Activated CD4-positive, alpha-beta memory T cell treated with anti-CD3 and anti-CD28 coated beads, Interleukin-2, amount 10 ng/mL, durations not matched to agents 7 days and 5 days (primary cell): ENCODE measurements at places on chromosomes 2 and 18. TPM values are rescaled to one million over a fixed set of nuclear protein-coding genes. Genes with fewer than 3 reads are reported as not detected.

GRCh38 chr2:69977186-69977585 lies 15.8 kb upstream of the ASPRV1 start:
- no peaks in the 10 kb centered on the region for H3K36me3 ChIP-seq
- no peak for DNase-seq
- H3K27ac ChIP-seq, result no peak overlapping the region

The METTL21A gene
- total RNA-seq, result 13.6 TPM

The DLGAP1 gene
- 1.5 TPM for total RNA-seq

GRCh38 chr2:98570356-98570755 lies 38.0 kb downstream of the COA5 start:
- H3K27me3 ChIP-seq, result no peaks in the 10 kb centered on the region
- no peaks in the 10 kb centered on the region for H3K4me1 ChIP-seq
- no peak overlapping the region for H3K27ac ChIP-seq
- H3K36me3 ChIP-seq, result peaks cover 64% of the 10 kb centered on the region
- no peak overlapping the region for H3K4me3 ChIP-seq

The GALR1 gene
- not detected for total RNA-seq

The CNDP2 gene
- total RNA-seq, result 143 TPM

DNA sequence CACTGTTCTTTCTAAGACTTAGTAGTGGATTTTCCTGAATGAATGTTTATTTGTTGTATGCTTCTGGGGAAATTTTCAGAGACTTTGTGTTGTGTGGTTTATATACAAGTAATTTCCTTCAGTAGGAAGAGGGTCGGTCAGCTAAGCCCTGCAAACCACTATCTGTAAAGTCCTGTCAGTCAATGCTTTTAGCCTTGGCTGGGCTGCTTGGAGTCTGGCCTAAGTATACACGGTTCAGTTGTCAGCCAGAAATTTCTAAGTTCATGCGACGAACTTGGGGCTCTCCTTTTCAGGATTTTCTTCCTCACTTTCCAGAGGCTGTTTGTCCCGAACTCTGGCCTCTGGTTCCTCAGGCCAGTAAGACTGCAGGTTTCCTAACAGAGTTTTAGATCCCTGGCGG lies 21.3 kb downstream of the C2orf49 start:
- H3K27me3 ChIP-seq, result no peaks in the 10 kb centered on the region
- peaks cover 46% of the 10 kb centered on the region for H3K36me3 ChIP-seq
- peaks cover 17% of the 10 kb centered on the region for H3K4me1 ChIP-seq
- no peak overlapping the region for H3K27ac ChIP-seq

The HK2 gene
- total RNA-seq, result 37.8 TPM

DNA sequence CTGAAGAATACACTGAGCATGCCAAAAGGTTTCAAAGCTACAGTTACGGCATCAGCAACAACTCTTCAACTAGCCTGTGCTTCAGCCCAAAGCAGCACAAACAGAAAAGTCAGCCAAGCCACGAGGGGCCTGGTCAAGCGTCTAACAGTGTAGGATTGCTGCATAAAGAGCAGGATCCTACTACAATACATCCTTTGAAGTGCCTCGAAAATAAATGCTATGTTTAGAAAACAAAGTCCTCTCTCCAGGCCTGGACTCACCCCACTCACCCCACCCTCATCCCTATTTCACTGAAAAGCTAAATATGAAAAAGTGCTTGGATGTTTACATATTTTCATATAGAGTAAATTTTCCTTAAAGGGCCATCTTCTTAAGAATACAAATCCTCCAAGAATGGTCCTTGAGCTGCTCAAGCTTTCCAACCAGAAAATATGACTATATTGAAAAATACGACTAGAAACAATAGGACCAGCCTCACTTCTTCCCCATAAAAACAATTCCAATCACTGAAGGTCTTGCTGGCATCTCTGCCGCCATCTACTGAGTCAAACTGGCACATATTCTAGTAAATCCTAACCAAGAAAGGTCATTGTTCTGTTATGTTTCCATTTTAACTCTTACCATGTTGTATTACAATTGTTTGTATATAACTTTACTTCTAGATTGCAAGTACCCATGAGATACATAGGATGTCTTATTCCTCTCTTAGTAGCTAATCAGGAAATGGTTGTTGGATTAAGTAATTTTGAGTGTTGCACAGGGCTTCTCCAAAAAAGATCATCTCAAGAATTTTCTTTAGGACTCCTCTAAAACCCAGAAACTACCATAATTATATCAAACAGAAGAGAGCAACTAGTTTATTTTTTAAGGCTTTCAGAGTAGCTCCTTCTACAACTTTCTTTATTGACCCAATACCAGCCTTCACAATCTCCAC lies 63.6 kb downstream of the CLHC1 start:
- DNase-seq, result peak; percentile 32
- H3K27ac ChIP-seq, result no peak overlapping the region
- H3K4me1 ChIP-seq, result no peaks in the 10 kb centered on the region
- H3K36me3 ChIP-seq, result no peaks in the 10 kb centered on the region

The BOLL gene
- not detected for total RNA-seq

The STARD6 gene
- not detected for total RNA-seq

DNA sequence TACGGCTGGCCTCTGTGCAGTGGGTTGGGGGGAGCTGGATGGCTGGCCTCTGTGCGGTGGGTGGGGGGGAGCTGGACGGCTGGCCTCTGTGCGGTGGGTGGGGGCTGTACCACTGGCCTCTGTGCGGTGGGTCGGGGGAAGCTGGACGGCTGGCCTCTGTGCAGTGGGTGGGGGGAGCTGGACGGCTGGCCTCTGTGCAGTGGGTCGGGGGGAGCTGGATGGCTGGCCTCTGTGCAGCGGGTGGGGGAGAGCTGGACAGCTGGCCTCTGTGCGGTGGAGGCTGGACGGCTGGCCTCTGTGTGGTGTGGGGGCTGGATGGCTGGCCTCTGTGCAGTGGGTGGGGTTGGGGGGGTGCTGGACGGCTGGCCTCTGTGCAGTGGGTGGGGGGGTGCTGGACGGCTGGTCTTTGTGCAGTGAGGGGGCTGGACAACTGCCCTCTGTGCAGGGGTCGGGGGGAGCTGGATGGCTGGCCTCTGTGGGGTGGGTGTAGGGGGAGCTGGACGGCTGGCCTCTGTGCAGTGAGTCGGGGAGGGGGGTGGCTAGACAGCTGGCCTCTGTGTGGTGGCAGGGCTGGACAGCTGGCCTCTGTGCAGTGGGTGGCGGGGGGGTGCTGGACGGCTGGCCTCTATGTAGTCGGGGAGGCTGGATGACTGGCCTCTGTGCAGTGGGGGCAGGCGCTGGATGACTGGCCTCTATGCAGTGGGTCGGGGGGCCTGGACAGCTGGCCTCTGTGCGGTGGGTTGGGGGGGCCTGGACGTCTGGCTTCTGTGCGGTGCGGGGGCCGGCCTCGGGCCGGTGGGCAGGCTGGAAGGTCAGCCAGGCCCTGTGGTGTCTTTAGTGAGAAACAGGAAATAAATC lies 31.9 kb downstream of the NFATC1 start:
- DNase-seq, result no peak
- no peak overlapping the region for H3K4me3 ChIP-seq
- no peaks in the 10 kb centered on the region for H3K27me3 ChIP-seq
- peaks cover 13% of the 10 kb centered on the region for H3K36me3 ChIP-seq
- H3K4me1 ChIP-seq, result peaks cover 4% of the 10 kb centered on the region

The SH3BP4 gene
- total RNA-seq, result not detected

DNA sequence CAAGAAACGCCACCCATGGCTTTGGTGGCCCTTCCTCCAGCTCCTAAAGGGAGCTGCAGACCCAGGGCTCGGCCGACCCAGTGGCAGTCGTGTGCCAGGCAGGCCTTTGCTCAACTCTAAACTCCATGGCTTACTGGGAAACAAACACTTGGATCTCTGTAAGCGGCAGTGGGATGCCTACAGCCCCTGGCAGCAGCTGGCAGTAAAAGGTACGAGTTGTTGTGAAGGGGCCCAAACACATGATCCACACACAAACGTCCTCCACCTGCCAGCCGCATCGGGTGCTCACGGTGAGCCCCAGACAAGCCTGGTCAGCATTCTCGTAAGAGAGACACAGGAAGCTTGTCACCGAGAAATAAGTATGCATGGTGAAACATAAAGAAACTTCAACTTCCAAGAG lies 214.9 kb downstream of the MGAT5 start:
- DNase-seq, result no peak
- H3K4me1 ChIP-seq, result no peaks in the 10 kb centered on the region
- H3K27me3 ChIP-seq, result no peaks in the 10 kb centered on the region
- H3K36me3 ChIP-seq, result no peaks in the 10 kb centered on the region
- no peak overlapping the region for H3K27ac ChIP-seq
- no peak overlapping the region for H3K4me3 ChIP-seq

- no peak overlapping the region for H3K4me3 ChIP-seq
- H3K4me1 ChIP-seq, result no peaks in the 10 kb centered on the region
- DNase-seq, result no peak
Observed at GRCh38 chr2:171629113-171629512, 58.2 kb upstream of the DYNC1I2 start.

The POMC gene
- total RNA-seq, result 3.0 TPM

The BMP10 gene
- 0.18 TPM for total RNA-seq

GRCh38 chr2:143300536-143300935 lies 171.3 kb downstream of the ARHGAP15 start:
- no peak overlapping the region for H3K27ac ChIP-seq
- no peaks in the 10 kb centered on the region for H3K27me3 ChIP-seq
- no peak for DNase-seq
- H3K4me1 ChIP-seq, result peaks cover 2% of the 10 kb centered on the region
- H3K4me3 ChIP-seq, result no peak overlapping the region
- peaks cover 44% of the 10 kb centered on the region for H3K36me3 ChIP-seq

GRCh38 chr2:45000341-45000901 lies 8.8 kb downstream of the SIX2 start:
- no peak overlapping the region for H3K4me3 ChIP-seq
- H3K36me3 ChIP-seq, result no peaks in the 10 kb centered on the region
- DNase-seq, result no peak
- H3K27me3 ChIP-seq, result peaks cover 90% of the 10 kb centered on the region
- peaks cover 9% of the 10 kb centered on the region for H3K4me1 ChIP-seq
- H3K27ac ChIP-seq, result no peak overlapping the region

DNA sequence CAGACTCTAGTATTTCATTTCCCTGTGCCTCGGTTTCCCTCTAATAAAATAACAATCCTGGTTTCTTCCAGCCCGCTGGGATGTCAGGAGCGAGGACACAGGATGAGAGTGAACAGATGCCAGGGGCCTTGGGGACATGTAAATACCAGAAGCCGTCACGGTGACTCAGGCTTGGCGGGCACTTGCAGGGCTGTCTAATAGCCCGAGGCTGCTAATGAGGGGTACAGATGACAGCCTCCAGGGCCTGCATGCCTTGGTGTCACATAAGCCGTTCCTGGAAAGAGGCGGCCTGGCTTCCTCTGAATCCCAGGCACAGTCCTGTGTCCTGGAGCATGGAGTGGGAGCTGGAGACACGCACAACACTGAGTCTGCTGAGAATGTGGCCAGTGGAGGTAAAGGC lies 28.2 kb downstream of the HS1BP3 start:
- no peak for DNase-seq
- H3K4me3 ChIP-seq, result no peak overlapping the region
- no peak overlapping the region for H3K27ac ChIP-seq
- H3K4me1 ChIP-seq, result no peaks in the 10 kb centered on the region
- no peaks in the 10 kb centered on the region for H3K27me3 ChIP-seq

DNA sequence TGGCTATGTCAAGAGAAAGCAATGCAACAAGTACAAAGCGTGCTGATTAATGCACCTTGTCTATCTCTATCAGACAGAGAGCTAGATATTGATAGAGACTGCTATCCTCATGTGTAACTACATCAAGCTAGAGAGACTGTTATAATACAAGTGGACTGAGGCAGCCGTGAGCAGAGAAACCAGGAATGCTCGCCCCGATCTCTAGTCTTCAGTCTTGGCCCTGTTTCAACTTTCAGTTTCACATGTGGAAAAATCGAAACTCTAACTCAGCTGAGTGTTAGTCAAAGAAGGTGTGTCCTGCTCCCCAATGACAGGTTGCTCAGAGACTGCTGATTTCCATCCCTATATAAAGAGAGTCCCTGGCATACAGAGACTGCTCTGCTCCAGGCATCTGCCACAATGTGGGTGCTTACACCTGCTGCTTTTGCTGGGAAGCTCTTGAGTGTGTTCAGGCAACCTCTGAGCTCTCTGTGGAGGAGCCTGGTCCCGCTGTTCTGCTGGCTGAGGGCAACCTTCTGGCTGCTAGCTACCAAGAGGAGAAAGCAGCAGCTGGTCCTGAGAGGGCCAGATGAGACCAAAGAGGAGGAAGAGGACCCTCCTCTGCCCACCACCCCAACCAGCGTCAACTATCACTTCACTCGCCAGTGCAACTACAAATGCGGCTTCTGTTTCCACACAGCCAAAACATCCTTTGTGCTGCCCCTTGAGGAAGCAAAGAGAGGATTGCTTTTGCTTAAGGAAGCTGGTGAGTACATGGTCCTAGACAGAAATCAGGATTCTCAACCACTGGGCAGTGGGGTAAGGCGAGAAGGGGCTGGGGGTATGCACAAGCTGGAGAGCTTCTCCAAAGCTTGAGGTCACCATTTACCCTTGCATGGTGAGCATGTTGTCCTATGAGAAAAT lies at the start of gene RSAD2:
Gene RSAD2, plus strand, starts transcription at position 376 of the 903 bp plus-strand sequence. Its CDS starts 24 bp downstream, at position 400.
- peak within 1 kb of the TSS; percentile 89 for H3K27ac ChIP-seq

The FTCDNL1 gene
- 0.86 TPM for total RNA-seq

- H3K27me3 ChIP-seq, result peaks cover 15% of the 10 kb centered on the region
- H3K4me3 ChIP-seq, result no peak overlapping the region
- DNase-seq, result no peak
- H3K36me3 ChIP-seq, result no peaks in the 10 kb centered on the region
- no peak overlapping the region for H3K27ac ChIP-seq
Observed at GRCh38 chr2:9018534-9018933, 15.1 kb upstream of the MBOAT2 start.

The GAL3ST2 gene
- total RNA-seq, result 0.58 TPM

- no peak for DNase-seq
- H3K27ac ChIP-seq, result no peak overlapping the region
- H3K27me3 ChIP-seq, result peaks cover 28% of the 10 kb centered on the region
- H3K4me3 ChIP-seq, result no peak overlapping the region
- H3K36me3 ChIP-seq, result no peaks in the 10 kb centered on the region
Observed at GRCh38 chr2:170828533-170828916, 11.8 kb downstream of the GAD1 start.

DNA sequence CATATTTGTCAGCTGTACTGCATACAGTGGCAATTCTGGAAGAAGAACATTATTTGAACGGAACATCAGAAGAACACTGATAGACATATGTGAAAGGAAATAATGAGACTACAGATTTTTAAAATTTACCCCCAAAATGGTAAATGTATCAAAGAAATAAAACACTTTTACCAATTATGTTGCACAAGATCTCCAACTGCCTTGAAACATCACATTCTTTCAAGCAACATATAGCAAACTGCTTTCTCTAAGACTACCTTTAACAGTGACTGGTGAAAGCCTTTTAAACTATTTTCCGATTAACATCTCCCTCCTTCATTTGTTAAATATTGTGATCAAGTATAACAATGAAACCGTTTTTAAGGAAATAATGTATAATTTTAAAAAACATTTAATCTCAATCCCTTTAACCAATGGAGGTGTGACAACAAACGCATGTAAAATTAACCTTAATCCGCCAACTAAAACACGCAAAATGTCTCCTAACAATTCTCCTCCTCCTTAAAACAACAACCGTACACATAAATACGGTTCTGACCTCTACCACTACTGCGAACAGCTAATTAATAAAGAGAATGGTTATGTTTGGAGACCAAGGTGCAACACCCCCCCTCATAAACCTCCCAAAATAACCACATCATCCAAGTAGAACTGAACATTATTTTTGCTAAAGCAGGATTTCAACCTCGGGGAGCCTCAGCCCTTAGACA lies 2.4 kb downstream of the FBXO11 start:
- peak overlapping the region; percentile 92 for H3K27ac ChIP-seq
- peaks cover 53% of the 10 kb centered on the region for H3K4me1 ChIP-seq
- H3K4me3 ChIP-seq, result peak overlapping the region; percentile 99
- peaks cover 21% of the 10 kb centered on the region for H3K36me3 ChIP-seq
